HEK293T (cell line): ENCODE measurements at places on chromosomes 7 and 10.

DNA sequence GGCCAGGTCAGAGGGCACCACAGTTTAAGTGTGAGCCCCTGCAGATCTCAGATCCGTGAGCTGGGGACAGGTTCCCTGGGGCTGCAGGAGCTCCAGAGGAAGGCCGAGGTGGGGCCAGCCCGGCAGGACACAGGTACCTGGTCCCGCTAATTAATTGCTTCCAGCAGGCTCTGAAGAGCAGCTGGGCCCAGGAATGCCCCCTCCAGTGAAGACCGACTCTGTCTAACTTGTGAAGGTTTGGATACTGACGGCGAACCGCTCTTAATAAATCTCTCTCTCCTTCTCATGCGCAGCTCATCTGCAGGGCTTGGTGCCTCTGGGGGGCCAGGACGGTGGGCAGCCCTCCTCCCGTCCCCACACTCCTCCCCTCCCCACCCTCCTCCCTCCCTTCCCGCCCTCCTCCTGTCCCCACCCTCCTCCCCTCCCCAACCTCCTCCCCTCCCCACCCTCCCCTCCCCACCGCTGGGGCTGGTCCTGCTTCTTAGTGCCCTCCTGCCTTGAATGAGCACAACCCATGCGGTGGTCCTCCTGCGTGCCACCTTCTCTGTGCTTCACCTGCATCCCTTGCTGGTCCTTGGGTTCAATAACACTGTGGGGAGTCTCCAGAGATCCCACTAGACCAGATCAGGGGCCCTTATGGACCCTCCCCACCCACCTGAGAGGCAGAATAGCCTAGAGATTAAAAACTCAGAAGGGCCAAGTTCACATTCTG lies 38.3 kb downstream of the PDGFA start:
- DNase-seq: no peak

- DNase-seq: no peak
These were observed 6.3 kb downstream of the FAS start for GRCh38 chr10:88996927-88997326.

- DNase-seq: no peak
These were observed 49.0 kb downstream of the ADD3 start for GRCh38 chr10:110056822-110057221.

DNA sequence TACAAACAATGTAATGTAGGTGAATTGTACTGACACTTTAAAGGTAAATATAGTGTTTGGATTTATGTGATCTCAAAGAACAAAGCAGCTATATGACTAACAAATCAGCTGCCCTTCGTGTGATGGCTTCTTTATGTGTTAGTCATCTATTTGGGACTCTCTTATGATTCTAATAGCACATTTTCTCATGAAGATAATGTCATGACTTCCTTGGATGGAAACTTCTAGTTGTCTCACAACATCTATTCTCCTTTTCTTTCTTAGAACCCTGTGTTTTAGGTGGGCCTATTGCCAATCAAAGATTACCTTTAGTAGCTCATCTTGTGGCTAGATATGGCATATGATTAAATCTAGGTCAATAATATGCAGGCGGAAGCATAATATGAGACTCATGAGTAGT lies 45.0 kb downstream of the TMEM106B start:
- DNase-seq: no peak

DNA sequence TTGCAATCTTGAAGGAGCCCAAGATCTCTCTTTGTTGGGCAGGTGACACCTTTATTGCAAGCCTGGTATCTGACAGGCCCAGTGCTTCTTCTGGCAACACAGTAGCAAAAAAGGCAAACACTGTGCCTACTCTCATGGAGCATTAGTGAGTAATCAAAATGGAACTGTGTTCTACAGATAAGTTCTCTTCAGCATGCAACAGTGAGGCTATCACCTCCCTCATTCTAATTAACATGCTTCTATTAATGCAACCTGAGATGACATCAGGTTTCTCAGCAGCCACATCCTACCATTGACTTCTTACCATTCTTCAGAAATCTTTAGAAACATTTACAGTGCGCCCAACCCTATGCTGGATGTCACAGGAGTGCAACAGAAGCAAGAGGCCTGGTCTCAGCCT lies 77.9 kb upstream of the KCNMA1 start:
- DNase-seq: no peak

GRCh38 chr7:96591159-96591899 lies 118.3 kb downstream of the SEM1 start:
- no peak for DNase-seq

GRCh38 chr7:137932881-137933269 lies 69.0 kb downstream of the CREB3L2 start:
- no peak for DNase-seq

DNA sequence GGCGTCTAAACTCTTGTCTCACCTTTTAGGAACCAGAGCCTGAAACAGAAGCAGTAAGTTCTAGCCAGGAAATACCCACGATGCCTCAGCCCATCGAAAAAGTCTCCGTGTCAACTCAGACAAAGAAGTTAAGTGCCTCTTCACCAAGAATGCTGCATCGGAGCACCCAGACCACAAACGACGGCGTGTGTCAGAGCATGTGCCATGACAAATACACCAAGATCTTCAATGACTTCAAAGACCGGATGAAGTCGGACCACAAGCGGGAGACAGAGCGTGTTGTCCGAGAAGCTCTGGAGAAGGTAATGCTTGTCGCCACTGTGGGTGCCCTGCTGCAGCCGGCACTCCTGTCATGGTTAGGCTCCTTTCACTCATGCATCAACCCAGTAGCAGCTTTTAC lies 113.1 kb downstream of the ZMYND11 start:
- DNase-seq: no peak

- DNase-seq: no peak
These were observed 179.8 kb downstream of the BAMBI start for GRCh38 chr10:28857164-28857563.
